ENCODE measurements at places on chromosomes 3 and 15.

DNA sequence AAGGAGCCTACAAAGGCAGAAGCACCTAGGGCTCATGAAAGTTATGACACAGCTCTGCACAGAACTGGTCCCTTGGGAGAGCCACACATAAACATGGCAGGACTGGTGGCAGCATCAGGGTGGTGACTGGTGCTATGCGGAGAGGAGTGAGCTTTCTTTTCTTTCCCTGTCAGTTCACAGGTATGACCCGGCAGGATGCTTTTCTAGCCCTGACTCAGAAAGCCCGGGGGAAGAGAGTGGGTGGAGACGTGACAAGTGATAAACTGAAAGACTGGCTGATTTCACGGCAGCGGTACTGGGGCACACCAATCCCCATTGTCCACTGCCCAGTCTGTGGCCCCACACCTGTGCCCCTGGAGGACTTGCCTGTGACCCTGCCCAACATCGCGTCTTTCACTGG lies 103.0 kb downstream of the LARS2 start:
- DNase-seq, result no peak

GRCh38 chr3:122014741-122015140 lies 7.3 kb downstream of the ILDR1 start:
- no peak for DNase-seq

GRCh38 chr3:132456571-132456970 lies 39.3 kb downstream of the DNAJC13 start:
- DNase-seq, result no peak

DNA sequence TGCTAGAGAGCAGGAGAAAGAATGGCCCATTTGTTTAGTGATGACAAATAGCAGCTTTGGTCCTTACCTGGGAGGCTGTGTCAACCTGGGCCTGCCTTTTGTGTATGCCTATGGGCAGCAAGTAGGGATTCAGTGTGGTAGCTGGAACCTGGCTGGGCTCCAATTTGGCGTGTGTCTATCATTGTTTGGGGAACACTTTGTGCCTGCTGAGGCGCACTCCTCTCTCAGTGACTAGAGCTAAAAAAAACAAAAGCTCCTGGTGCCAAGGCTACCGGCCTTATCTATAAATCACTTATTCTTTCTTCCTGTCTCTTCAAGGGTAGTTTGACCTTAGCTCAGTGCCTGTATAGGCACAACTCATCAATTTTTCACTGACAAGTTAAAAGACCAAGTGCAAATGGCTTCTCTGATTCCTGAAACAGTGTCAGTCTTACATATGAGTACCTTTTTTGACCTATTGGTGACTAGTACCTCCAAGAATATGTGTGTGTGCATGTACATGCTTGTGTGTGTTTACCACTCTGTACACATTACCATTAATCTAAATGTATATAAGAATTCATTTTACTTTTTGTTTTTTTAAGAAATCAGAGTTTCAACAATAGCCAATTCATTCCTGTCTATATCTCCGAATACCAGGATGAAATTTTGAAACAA lies 54.6 kb downstream of the GMNC start:
- no peak for DNase-seq

DNA sequence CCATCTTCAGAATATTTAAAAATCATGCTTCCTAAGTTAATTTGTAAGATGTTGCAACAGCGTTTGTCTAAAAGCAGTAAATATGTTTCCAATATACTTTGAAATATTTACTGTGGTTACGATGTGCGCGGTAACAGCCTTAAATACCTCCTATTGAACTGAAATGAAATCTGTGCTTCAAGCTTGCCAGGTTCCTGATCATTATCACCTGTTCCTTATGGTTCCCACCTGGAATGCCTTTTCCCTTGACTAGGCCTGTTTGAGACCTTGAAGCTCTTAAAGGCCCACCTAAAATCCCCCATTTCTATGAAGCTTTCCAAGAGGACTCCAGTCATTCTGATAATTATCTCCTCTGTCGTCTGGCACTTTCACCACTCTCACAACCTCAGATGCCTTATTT lies 146.7 kb downstream of the NAALADL2 start:
- no peak for DNase-seq

DNA sequence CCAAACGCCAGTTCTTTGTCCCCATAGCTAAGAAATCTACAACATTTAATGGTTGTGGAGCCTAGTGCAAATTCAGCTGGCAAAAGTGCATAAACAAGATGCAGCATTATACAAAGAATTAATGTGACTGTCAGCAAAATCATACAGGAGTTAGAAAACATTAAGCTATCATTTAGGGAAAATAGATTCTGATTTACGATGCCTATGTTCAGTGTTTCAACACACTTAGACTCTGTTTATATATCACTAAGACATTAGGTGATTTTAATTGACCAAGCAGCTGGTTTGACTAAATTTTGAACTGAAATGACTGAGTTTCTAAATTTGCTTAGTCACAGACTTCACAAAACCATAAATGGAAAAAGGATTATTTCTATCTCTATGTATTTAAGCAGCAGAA lies 1076.8 kb downstream of the TBL1XR1 start:
- DNase-seq, result no peak

- DNase-seq, result no peak
These were observed 280.6 kb downstream of the ROBO2 start for GRCh38 chr3:77320514-77320913.

DNA sequence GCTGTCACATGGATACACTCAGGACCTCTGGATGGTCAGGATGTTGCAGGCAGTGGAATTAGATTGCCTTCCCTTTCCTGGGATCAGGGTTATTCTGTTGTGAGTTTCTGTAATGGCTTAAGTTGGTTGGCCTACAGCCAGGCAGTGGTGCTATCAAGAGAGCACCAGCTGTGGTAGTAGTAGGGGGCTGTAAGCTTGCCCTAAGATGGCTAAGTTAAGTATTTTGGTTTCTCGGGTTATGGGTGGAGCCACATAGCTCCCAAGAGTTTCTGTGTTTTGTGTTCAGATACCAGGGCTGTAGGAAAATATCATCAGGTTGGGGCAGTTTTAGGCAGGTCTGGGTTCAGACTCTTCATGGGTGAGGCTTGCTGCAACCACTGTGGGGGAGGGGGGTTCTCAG lies 59.6 kb downstream of the LEKR1 start:
- DNase-seq, result no peak

GRCh38 chr15:82146990-82147461 lies 101.2 kb upstream of the MEX3B start:
- no peak for DNase-seq

Measured in ecto neural progenitor cell (in vitro differentiated cells).